ENCODE measurements at places on chromosomes 13 and 19.

- no peak overlapping the region for H3K4me3 ChIP-seq
- H3K36me3 ChIP-seq, result no peaks in the 10 kb centered on the region
- peaks cover 4% of the 10 kb centered on the region for H3K27me3 ChIP-seq
- H3K4me1 ChIP-seq, result no peaks in the 10 kb centered on the region
- H3K27ac ChIP-seq, result no peak overlapping the region
Measured at GRCh38 chr13:98693756-98694155, 58.7 kb downstream of the SLC15A1 start.

DNA sequence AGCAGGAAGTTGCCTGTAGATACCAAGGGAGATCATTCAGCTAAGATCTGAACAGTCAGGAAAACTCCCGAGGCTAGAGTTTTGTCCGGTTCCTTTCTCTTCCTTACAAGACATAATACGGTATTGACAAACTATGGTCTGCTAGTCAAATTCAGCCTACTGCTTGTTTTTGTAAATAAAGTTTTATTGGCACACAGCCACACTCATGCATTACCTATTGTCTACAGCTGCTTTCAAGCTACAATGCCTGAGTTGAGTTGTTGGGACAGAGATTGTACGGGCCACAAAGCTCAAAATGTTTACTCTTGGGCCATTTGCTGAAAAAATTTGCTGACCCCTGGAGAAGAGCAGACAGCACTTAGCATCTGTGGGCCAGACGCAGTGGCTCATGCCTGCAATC, 2.5 kb downstream of the SLC1A6 start:
- H3K27ac ChIP-seq, result no peak overlapping the region
- H3K4me1 ChIP-seq, result no peaks in the 10 kb centered on the region
- peaks cover 22% of the 10 kb centered on the region for H3K27me3 ChIP-seq
- no peaks in the 10 kb centered on the region for H3K36me3 ChIP-seq
- DNase-seq, result no peak

- no peak overlapping the region for H3K27ac ChIP-seq
- H3K4me3 ChIP-seq, result no peak overlapping the region
- no peaks in the 10 kb centered on the region for H3K27me3 ChIP-seq
- H3K4me1 ChIP-seq, result no peaks in the 10 kb centered on the region
- no peak for DNase-seq
Measured at GRCh38 chr13:109667807-109668291, 118.5 kb downstream of the IRS2 start.

GRCh38 chr13:25906191-25906661, 145.6 kb downstream of the SHISA2 start:
- H3K36me3 ChIP-seq, result no peaks in the 10 kb centered on the region
- H3K4me3 ChIP-seq, result no peak overlapping the region
- H3K4me1 ChIP-seq, result peaks cover 51% of the 10 kb centered on the region
- H3K27ac ChIP-seq, result peak overlapping the region; percentile 42
- no peaks in the 10 kb centered on the region for H3K27me3 ChIP-seq

DNA sequence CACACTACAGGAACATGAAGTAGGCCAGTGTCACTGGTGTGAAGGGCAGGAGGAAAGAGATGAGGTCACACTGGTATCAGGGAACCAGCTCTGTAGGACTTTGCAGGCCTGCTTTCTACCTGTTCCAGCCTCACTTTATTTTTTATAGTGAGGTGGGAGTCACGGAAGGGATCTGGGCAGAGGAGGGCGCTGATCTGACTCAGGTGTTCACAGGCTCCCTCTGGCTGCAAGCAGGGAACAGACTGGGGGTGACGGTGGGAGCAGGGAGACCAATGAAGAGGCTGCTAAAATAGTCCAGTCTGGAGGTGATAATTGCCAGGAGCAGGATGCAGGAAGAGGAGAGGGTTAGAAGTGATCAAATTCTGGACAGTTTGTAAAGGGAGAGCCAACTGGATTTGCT, 2.8 kb downstream of the THAP8 start:
- no peak overlapping the region for H3K4me3 ChIP-seq
- H3K27ac ChIP-seq, result no peak overlapping the region
- peaks cover 11% of the 10 kb centered on the region for H3K4me1 ChIP-seq
- no peaks in the 10 kb centered on the region for H3K27me3 ChIP-seq
- no peak for DNase-seq
- H3K36me3 ChIP-seq, result peaks cover 4% of the 10 kb centered on the region

- H3K27me3 ChIP-seq, result no peaks in the 10 kb centered on the region
- no peak overlapping the region for H3K27ac ChIP-seq
- H3K4me1 ChIP-seq, result no peaks in the 10 kb centered on the region
- H3K36me3 ChIP-seq, result no peaks in the 10 kb centered on the region
- no peak overlapping the region for H3K4me3 ChIP-seq
- DNase-seq, result no peak
Measured at GRCh38 chr13:73548449-73548848, 489.6 kb downstream of the KLF5 start.

DNA sequence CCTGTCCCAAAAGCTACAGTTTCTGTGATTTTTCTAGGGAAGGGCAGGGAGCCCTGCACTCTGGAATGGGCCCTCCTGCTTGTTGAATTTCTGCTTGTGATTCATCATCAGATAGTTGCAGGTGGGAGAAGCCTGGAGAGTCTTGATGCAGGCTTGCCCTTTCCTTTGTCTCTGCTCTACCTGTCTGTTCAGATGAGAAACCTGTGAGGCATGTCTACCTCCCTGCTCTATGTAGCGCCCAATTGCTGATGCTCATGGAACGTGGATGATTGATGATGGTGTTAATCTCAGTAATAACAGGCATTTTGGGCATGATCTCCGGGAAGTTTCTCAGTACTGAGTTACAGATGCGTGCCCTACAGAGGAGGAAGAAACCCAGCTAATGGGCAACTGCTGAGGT, 10.9 kb upstream of the CBY2 start:
- H3K27me3 ChIP-seq, result no peaks in the 10 kb centered on the region
- no peak for DNase-seq
- H3K27ac ChIP-seq, result no peak overlapping the region
- H3K36me3 ChIP-seq, result no peaks in the 10 kb centered on the region

- no peaks in the 10 kb centered on the region for H3K27me3 ChIP-seq
- H3K4me1 ChIP-seq, result no peaks in the 10 kb centered on the region
- no peak for DNase-seq
- H3K36me3 ChIP-seq, result no peaks in the 10 kb centered on the region
- no peak overlapping the region for H3K27ac ChIP-seq
Measured at GRCh38 chr13:81395368-81395767, 1054.4 kb upstream of the SPRY2 start.

- DNase-seq, result no peak
- H3K27ac ChIP-seq, result no peak overlapping the region
- H3K4me3 ChIP-seq, result no peak overlapping the region
- H3K36me3 ChIP-seq, result peaks cover 4% of the 10 kb centered on the region
- H3K4me1 ChIP-seq, result peaks cover 79% of the 10 kb centered on the region
Measured at GRCh38 chr19:10662384-10663251, 8.5 kb downstream of the ILF3 start.

- no peaks in the 10 kb centered on the region for H3K4me1 ChIP-seq
- H3K36me3 ChIP-seq, result peaks cover 65% of the 10 kb centered on the region
- no peak overlapping the region for H3K27ac ChIP-seq
- no peak overlapping the region for H3K4me3 ChIP-seq
- DNase-seq, result no peak
Measured at GRCh38 chr13:112821340-112822055, 131.7 kb downstream of the ATP11A start.

DNA sequence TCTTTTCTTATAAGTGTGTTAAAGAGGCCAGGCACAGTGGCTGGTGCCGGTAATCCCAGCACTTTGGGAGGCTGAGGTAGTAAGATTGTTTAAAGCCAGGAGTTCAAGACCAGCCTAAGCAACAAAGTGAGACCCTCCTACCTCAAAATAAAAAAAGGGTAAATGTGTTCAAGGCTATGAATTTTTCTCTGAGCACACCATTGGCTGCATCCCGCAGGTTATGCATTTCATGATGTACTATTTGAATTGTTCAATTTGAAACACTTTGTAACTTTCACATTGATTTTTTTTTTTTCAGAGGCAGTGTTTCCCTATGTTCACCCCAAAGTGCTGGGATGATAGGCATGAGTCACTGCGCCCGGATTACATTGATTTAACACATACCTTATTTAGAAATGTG, 138.1 kb downstream of the PTPRS start:
- H3K36me3 ChIP-seq, result no peaks in the 10 kb centered on the region
- H3K4me3 ChIP-seq, result no peak overlapping the region
- DNase-seq, result no peak

GRCh38 chr13:34437873-34438272, 504.2 kb upstream of the NBEA start:
- H3K27me3 ChIP-seq, result no peaks in the 10 kb centered on the region
- DNase-seq, result no peak
- H3K36me3 ChIP-seq, result no peaks in the 10 kb centered on the region
- no peak overlapping the region for H3K4me3 ChIP-seq
- no peak overlapping the region for H3K27ac ChIP-seq
- no peaks in the 10 kb centered on the region for H3K4me1 ChIP-seq

DNA sequence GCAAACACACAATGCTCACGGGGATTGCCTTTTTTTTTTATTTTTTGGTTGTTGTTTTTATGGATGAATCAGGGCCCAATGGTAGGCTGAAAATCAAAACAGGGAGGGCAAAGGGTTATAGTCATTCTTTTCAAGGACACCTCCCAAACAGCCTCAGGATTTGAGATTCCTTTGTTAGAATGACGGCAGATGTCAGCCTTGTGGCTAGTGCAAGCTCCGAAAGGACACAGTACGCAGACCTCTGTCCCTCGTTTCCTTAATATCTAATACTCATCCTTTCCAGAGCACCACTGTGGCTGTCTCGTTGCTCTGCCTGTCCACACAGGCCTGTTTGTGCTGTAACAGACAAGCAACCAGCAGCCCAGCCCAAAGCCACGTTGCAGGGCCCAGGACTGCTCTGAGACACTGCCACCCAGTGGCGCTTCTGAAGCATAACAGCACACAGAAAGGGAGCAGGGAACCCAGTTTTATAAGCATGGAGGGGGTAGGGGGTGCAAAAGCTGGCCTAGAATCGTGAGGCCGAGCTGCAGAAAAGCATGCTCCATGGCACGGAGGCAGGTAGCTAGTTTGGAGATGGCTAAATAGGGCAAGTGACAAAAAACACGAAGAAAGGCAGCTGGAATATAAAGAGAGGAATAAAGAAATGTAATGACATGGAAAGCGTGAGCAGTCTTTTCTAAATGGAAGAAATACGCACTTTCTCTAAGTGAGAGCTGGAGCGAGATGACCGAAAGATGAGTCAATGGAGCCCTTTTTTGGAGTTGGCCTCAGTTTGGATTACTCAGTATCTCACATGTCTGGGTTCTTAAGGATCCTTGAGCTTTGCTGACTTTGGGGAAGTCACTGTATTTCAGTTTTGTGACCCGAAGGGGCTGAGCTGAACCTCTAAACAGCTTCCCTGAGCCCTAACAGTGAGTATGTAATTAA, 40.7 kb upstream of the MEDAG start:
- DNase-seq, result peak; percentile 37
- H3K4me3 ChIP-seq, result no peak overlapping the region
- no peaks in the 10 kb centered on the region for H3K27me3 ChIP-seq
- no peaks in the 10 kb centered on the region for H3K36me3 ChIP-seq
- no peaks in the 10 kb centered on the region for H3K4me1 ChIP-seq

GRCh38 chr19:50912727-50913716, 1.8 kb upstream of the KLK4 start:
- DNase-seq, result no peak
- no peak overlapping the region for H3K4me3 ChIP-seq
- peaks cover 6% of the 10 kb centered on the region for H3K4me1 ChIP-seq
- peaks cover 9% of the 10 kb centered on the region for H3K27me3 ChIP-seq

DNA sequence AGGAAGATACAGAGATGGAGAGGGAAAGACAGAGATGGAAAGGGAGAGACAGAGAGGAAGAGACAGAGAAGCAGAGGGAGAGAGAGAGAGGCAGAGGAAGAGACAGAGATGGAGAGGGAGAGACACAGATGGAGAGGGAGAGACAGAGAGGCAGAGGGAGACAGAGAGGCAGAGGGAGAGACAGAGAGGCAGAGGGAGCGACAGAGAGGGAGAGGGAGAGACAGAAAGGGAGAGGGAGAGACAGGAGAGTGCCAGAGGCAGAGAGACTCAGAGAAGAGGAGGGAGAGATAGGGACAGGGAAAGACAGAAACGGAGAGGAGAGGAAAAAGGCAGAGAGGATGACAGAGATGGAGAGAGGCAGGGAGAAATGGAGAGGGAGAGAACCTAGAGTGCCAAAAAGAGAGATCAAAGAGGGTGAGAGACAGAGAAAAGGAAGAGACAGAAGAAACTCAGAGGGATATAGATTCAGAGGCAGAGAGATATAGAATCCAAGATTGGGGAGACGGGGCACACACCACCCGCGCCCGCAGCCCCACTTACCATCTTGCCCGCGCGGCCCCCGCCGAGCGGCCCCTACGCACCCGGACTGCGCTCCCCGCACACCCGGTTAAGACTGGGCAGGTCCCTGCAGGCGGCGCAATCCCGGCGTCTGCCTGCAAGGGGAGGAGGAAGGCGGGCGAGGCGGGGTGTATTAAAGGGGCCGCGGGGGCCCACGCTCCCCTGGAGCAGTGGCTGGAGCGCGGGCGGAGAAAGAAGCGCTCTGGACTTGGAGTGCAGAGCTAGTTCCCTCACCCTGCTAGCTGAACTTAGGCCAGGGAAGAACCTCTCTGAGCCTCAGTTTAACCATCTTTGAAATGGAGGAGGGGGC, 10.7 kb downstream of the TM6SF2 start:
- H3K36me3 ChIP-seq, result no peaks in the 10 kb centered on the region
- DNase-seq, result no peak
- peaks cover 4% of the 10 kb centered on the region for H3K27me3 ChIP-seq
- no peak overlapping the region for H3K4me3 ChIP-seq
- H3K4me1 ChIP-seq, result no peaks in the 10 kb centered on the region

- no peaks in the 10 kb centered on the region for H3K4me1 ChIP-seq
- no peaks in the 10 kb centered on the region for H3K36me3 ChIP-seq
- no peak overlapping the region for H3K27ac ChIP-seq
- H3K4me3 ChIP-seq, result no peak overlapping the region
- no peak for DNase-seq
Measured at GRCh38 chr13:57925250-57925649, 293.7 kb downstream of the PCDH17 start.

DNA sequence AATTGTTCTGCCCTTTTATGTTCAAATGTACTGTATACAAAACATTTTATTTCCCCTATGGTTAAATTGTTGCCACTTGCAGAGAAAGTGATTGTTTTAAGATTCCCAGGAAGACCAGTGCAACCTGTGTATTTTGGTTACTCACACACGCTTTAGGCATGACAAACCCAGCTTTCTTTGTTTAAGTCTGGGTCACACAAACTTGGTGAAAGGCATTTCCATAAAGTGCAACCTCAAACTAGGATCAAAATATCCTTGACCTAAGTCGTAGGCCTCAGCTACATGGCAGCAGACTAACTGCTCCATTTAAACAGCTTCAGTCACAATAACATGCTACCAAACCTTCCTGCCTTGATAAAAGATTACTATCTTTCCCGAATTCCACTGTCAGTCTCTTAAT, 639.0 kb upstream of the PRR20A start:
- no peaks in the 10 kb centered on the region for H3K27me3 ChIP-seq
- no peak for DNase-seq
- no peaks in the 10 kb centered on the region for H3K4me1 ChIP-seq
- no peak overlapping the region for H3K27ac ChIP-seq
- H3K36me3 ChIP-seq, result no peaks in the 10 kb centered on the region
- no peak overlapping the region for H3K4me3 ChIP-seq
